ENCODE measurements at places on chromosomes 6 and 20.

DNA sequence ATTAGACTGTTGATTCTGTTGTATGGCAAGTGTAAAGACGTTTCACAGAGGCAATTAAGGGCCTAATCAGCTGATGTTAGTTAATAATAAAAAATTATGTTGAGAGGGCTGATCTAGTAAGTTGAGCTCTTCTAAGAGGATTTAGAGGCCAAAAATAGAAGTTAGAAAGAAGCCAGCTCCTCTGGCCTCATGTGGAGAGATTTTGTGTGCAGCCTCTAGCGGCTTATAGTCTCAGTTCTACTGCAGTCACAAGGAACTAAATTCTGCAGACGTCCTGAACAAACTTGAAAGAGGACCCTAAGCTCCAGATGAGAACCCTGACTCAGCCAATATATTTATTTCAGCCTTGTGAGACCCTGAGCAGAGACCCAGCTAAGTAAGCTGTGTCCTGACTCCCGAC, 498.6 kb downstream of the BTBD3 start:
- DNase-seq, result no peak

DNA sequence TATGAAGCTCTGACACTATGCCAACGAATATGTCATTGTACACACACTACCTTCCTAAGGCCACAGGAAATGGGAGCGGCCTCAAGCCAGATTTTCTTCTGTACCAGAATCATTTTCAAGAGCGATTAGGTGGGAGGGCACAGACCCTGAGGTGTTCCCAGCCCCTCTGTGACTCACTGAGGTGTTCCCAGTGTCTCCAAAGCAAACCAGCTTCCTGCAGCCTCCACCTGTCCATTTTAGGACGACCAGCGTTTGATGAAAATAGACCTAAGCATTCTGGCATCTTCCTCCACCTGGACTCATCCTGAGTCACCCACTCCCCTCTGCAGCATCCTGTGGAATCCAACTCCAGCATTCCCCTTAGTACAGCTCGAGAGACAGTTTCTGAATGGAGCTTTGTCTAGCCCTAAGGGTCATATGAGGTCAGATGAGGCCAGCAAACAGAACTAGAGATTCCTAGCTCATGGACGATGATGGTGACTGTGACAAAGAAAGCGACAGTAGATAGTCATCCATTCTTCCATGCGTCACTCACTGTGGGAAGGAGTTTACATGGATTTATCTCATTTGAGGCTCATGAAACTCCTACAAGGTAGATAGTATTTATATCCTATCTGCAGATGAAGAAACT, 203.4 kb downstream of the PTPRT start:
- no peak for DNase-seq

GRCh38 chr6:71492668-71493067, 204.1 kb downstream of the OGFRL1 start:
- DNase-seq, result no peak

- no peak for DNase-seq
Measured at GRCh38 chr20:8213831-8214587, 81.9 kb downstream of the PLCB1 start.

- no peak for DNase-seq
Measured at GRCh38 chr6:36677059-36677749, 1.3 kb upstream of the CDKN1A start.

GRCh38 chr20:63864545-63864977, 509 bp upstream of the TPD52L2 start:
- DNase-seq, result no peak

- no peak for DNase-seq
Measured at GRCh38 chr6:37517411-37517812, 17.7 kb upstream of the CCDC167 start.

DNA sequence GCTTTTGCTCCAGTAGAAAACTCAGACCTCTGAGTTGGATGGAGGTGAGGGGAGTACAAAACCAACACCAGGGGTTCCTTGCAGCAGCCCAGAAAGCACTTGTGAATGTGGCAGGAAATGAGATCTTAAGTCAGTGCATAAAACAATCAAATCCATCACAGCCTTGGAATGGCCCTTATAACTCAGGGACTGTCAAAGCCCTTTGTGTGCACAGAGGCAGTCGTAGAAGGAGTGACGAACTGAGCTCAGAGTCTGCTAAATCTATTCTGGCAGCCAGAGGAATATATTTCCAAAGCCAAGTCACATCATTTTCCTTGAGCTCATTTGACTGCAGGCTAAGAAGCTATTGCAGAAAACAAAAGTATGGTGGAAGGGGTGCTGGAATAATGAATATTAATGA, 676.6 kb downstream of the DHX35 start:
- DNase-seq, result no peak

DNA sequence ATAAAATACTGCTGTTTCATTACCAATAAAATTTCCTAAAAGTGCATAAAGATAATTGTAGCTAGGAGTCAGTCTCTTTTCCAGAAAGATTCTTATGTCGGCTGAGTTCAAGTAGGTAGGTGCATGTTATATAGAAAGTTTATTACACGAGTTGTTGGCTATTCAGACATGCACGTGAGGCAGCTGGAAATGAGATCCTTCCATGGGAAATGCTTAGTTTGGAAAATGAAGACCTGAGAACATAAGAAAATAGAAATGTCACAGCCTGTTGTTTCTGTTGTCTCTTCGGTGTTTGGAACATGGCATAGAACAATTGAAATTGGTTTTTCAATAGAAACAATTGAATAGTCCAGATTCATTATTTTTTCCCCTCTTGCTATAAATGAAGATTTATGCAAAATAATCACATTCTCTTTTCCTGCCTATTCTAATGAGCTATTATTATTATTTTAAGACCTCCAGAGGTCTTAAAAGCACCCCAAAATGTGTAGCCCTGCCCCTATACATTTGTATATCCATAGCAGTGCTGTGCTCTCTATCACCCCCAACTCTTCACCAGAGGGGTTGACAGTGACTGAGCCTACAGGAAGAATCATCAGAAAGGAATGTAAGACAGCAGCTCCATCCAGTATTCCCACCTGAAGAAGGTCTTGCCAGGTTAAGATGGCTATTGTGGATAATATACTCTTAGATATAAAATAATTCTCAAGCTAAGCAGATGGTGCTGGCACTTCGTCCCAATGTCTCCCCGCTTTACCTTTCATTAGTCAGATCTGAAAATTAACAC, 82.2 kb downstream of the ZDHHC14 start:
- no peak for DNase-seq

GRCh38 chr20:45342855-45343531, 5.2 kb downstream of the SDC4 start:
- DNase-seq, result no peak

DNA sequence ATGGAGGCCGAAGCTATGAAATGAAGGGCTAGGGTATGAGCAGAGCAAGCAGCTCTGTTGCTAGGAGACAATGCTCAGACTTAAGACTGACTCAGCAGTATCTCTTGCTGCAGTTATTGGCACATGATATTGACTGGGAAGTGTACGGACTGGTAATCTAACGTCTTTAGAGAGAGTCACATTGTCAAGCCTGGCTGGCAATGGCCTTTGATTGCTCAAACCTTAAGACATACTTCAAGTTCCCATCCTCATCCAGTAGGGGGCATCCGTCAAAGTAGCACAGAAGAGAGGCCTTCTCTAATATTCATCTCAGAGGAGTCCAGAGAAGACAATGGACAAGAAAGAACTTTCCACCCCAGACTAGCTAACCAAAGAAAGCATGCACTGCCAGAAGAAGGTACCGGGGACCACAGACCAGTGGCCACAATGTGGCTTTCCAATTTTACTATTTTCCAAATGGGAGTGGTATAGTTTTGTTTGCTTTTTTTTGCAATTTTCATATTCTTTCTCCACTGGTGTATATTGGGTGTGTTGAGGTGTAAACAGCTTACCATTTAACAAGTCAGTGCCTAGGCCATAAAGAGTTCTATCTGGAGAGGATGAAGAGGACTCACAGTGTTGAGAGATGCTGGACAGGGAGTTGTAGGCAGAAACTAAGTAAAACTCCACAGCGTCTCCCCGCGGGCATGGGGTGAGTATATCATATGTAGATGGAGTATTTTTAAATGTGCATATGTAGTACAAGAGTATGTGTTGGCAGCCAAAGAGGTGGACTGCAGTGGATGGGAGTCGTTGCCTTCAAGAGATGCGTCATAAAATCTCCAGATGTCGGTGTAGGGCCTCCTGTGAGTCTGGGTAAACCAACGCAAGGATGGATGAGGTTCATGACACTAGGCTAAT, 36.7 kb downstream of the LRFN2 start:
- no peak for DNase-seq

GRCh38 chr20:44566018-44566417, 16.4 kb upstream of the PKIG start:
- DNase-seq, result no peak

DNA sequence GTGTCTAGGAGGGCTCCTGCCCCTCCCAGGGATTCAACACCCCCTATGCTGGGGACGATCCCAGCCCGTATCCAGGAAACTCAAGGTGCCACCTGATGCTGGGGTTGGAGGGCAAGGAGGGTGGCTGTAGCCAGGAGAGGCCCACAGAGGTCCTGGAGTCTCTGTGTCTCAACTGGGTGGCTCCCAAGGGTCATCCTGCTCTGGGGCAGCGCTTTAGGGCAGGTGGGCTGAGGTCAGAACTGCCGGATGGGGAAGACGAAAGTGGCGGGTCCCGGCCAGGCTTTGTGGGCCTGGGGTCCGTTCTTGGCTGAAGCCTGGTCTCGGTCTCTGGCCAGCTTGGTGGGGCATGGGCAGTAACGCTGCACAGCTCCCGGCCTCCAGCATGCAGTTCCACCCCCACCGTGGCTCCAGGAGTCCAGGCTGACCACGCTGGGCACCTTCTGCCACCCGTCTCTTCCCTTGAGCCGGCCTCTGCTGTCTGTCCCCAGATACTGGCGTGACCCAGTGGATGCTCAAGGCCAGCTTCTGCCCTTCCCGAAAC, 2.8 kb upstream of the COL20A1 start:
- no peak for DNase-seq

GRCh38 chr6:148523048-148523447, 180.4 kb downstream of the SASH1 start:
- DNase-seq, result no peak

- no peak for DNase-seq
Measured at GRCh38 chr6:41494212-41495110, 51.7 kb upstream of the FOXP4 start.

DNA sequence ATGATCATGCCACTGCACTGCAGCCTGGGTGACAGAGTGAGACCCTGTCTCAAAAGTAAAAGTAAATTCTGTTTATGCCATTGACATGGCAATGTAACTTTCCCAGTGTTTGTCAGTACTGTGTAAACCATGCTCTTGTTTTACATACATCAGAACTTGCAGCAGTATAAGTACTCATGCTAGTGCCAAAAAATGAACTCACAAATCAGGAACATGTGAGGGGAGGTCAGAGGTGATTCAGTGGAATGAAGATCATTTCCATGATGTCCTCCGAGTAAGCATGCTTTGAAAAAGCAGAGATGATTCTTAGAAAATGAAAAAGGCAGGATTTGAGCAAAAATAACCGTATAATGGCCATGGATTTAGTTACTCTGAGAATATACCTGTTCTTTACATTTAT, 81.9 kb downstream of the ANKS1A start:
- DNase-seq, result no peak

DNA sequence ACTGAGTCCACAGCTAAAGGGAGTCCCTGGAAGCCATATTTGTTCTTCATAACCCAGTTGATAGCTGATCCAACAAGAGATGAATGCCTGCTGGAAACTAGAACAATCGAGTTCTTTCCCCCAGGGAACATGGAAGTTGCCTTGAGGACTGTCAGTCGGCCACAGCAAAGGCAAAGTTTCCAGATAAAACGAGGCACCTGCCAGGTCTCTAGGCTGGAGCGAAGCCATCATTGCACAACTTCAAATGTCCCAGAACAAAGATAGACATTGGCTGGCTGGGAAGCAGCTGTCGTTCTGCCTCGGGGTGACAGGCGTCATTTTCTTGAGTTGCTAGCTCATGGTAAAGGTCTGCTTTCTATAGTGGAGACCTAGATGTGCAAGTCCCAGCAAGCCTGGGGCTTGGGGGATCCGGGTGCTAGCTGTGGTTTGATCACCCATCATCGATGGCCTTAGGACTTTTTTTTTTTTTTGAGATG, 184.4 kb upstream of the ZNF217 start:
- no peak for DNase-seq

- no peak for DNase-seq
Measured at GRCh38 chr6:133235221-133235620, 5.9 kb upstream of the EYA4 start.

- DNase-seq, result no peak
Measured at GRCh38 chr6:23412770-23413169, 713.2 kb upstream of the NRSN1 start.

DNA sequence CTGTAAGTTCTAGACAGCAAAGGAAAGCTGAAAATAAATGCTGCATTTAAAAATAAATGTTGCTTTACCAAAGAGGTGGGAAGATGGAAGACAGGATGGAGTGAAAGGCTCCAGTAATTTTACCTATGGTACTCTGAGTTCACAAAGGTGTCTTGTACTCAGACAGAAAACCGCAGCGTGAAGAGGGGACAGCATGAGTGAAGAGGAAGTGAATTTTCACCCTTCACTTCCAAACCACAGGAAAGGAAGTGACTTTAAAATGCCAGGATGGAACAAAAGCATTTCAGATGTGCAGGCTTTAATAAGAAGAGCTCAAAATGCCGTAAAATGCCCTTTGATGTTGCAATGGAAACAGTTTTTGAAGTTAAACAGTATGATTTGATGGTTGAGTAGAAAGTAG, 91.2 kb upstream of the TINAG start:
- no peak for DNase-seq

DNA sequence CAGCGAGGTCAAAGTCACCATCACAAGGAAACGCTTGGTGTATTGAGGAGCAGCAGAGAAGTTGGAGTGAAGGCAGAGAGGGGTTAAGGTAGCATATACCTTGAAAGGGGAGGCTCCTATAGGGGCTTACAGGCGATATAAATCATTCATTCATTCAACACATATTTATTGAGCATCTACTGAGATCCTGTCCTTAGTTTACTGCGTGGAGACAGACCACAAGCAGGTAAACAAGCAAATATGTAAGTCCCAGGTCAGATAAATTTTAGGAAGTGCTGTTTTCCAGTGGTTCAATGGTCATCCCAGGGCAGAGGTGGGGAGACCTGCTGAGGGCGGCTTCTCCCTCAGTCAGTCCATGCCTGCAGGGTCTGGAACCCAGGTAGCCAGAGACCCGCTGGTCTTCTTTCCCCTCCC, 761 bp upstream of the DNMT3B start:
- DNase-seq, result no peak

- no peak for DNase-seq
Measured at GRCh38 chr20:23334111-23334510, 16.5 kb upstream of the NXT1 start.

- no peak for DNase-seq
Measured at GRCh38 chr20:20184706-20185105, 132.4 kb downstream of the CFAP61 start.

GRCh38 chr20:2879146-2879545, 5.9 kb downstream of the PTPRA start:
- no peak for DNase-seq

GRCh38 chr20:48012401-48012974, 227.2 kb upstream of the SULF2 start:
- DNase-seq, result no peak

DNA sequence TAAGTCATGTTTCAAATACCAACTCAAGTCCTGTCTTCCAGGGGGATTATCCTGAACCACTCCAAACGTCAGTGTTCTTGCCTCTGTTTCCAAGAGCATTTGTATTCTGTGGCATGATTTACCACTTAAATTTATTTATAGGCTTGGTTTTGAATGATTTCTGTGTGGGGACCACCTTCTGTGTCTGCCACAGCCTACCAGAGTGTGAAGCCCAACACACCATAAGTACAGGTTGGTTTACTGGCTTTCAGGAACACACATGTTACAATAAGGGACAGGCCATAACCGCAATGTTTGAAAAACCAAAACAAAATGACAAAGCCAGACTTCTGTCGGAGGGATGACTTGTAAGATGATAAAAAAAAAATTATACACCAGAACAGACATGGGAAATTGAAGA, 56.5 kb upstream of the MAP3K7 start:
- no peak for DNase-seq

All from NCI-H2081 treated with DMSO at 0.1 percent for 48 hours (cell line).